ENCODE measurements at places on chromosomes 3 and 15. TPM values are rescaled to one million over a fixed set of nuclear protein-coding genes. Genes with fewer than 3 reads are reported as not detected.

DNA sequence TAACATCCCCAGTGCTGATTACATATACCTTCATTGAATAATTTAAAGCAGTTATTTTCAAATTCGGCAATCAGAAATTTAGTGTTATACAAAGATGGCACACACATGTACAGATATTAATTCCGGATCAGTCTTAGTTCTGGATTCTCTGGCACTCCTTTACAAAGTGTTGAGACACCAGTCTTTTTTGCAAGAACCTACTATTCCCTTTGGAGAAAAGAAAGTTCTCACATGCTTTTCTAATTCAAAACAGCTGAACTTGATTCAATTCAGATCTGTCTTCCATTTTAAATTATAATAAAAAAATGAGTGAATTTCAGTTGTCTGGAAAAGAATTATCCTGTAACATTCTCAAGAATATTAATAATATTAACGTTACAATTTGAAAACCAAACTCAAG is 20.4 kb downstream of the CCDC191 start:
- H3K36me3 ChIP-seq, result peaks cover 37% of the 10 kb centered on the region
- no peaks in the 10 kb centered on the region for H3K4me1 ChIP-seq
- H3K4me3 ChIP-seq, result no peak overlapping the region
- no peak for DNase-seq
- no peak overlapping the region for H3K27ac ChIP-seq

- H3K4me1 ChIP-seq, result no peaks in the 10 kb centered on the region
- H3K36me3 ChIP-seq, result no peaks in the 10 kb centered on the region
- H3K27me3 ChIP-seq, result no peaks in the 10 kb centered on the region
- no peak overlapping the region for H3K4me3 ChIP-seq
- no peak for DNase-seq
Observed at GRCh38 chr3:179929091-179929529, 107.6 kb downstream of the PEX5L start.

- H3K36me3 ChIP-seq, result no peaks in the 10 kb centered on the region
- no peaks in the 10 kb centered on the region for H3K27me3 ChIP-seq
- H3K27ac ChIP-seq, result no peak overlapping the region
- no peaks in the 10 kb centered on the region for H3K4me1 ChIP-seq
Observed at GRCh38 chr3:105334138-105334882, 32.4 kb upstream of the ALCAM start.

DNA sequence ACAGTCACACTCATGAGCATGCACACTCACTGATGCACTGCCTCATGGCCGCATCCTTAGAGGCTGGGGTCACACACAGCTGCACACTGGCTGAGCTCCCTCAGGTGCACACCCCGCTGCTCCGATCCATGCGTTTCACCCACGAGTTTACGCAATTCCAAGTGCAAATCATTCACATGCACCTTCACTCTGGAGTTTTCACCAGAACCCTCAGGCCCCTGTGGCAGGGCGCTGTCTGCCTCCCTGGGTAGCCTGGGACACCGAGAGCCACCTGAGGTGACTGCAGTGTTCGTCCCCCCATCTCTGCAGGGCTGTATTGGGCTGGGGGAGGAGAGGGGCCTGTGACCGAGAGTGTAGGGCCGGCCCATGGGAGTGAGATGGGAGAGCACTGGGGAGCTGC is 134.8 kb downstream of the FBLN2 start:
- H3K27ac ChIP-seq, result no peak overlapping the region
- H3K4me1 ChIP-seq, result no peaks in the 10 kb centered on the region
- no peaks in the 10 kb centered on the region for H3K36me3 ChIP-seq
- no peaks in the 10 kb centered on the region for H3K27me3 ChIP-seq

DNA sequence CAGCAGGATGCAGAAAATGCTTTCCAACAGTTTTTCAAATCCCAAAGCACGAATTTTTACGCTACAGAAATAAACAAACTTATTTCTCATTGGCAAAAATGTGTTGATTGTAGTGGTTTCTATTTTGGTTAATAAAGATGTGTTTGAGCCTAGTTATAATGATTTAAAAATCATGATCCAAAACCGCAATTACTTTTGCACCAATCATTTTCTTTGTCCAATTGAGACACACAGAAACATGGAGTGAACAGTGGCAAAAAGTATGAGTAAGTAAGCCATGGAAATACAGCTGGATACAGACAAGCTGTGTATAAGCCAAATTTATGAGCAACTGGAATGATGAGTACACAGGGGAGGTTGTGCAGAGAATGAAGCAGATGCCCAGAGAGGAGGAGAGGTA is 427.9 kb downstream of the NTRK3 start:
- H3K4me1 ChIP-seq, result no peaks in the 10 kb centered on the region
- H3K36me3 ChIP-seq, result no peaks in the 10 kb centered on the region
- no peak overlapping the region for H3K27ac ChIP-seq
- no peaks in the 10 kb centered on the region for H3K27me3 ChIP-seq
- no peak overlapping the region for H3K4me3 ChIP-seq

GRCh38 chr3:4687167-4687566 is 194.0 kb downstream of the ITPR1 start:
- H3K27ac ChIP-seq, result no peak overlapping the region
- peaks cover 82% of the 10 kb centered on the region for H3K36me3 ChIP-seq
- H3K4me1 ChIP-seq, result no peaks in the 10 kb centered on the region
- no peaks in the 10 kb centered on the region for H3K27me3 ChIP-seq
- no peak overlapping the region for H3K4me3 ChIP-seq

DNA sequence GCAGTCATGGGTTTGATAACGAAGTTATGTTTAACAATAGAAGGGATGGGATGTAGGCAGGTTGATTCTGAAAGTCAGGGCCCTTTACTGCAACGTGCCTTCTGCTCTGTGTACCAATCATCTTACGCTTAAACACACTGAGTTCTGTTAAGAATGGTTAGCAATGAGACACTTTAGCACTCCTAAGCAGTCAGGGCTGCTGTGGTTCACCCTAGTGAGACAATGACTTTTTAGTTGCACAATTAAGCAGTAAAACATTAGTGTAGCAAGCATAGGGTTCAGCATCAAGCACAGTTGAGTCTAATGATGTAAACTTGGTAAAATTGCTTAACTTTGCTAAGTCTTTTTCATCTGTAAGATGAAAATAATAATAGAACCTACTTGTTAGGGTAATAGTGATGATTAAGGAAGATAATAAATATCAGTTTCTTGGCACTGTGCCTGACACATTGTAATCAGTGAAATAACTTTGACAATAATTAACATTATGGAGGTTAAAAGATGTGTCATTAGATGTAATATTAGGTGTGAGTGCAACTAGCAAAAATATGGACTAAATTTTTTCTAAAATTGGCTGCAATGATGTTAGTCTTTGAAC is 484.2 kb upstream of the THBS1 start:
- no peaks in the 10 kb centered on the region for H3K27me3 ChIP-seq
- no peak for DNase-seq
- H3K27ac ChIP-seq, result no peak overlapping the region

DNA sequence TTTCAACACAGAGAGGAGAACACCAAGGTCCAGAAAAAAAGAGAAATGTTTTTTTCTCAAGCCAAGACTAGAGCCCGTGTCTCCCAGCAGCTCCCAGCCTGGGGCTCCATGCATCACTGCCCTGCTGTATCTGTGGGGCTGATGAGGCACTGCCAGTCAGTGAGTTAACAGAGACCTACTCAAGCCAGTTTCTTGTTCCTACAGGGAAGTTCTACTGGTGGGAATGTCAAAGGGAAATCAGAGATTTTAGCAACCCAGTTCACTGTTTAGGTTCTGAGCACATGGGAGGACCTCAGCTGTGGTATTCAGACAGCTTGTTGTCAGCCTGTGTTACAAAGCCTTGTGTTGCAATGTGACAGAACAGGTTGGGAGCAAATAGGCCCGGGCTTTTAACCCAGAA is 234.3 kb downstream of the TLE3 start:
- no peak overlapping the region for H3K27ac ChIP-seq
- no peaks in the 10 kb centered on the region for H3K4me1 ChIP-seq
- H3K36me3 ChIP-seq, result no peaks in the 10 kb centered on the region
- no peak overlapping the region for H3K4me3 ChIP-seq
- DNase-seq, result no peak

GRCh38 chr3:43363621-43364266 is 77.4 kb downstream of the SNRK start:
- H3K4me1 ChIP-seq, result peaks cover 24% of the 10 kb centered on the region
- no peak for DNase-seq
- H3K27ac ChIP-seq, result peak overlapping the region; percentile 44
- no peak overlapping the region for H3K4me3 ChIP-seq
- no peaks in the 10 kb centered on the region for H3K27me3 ChIP-seq

- H3K4me1 ChIP-seq, result no peaks in the 10 kb centered on the region
- H3K36me3 ChIP-seq, result no peaks in the 10 kb centered on the region
- no peaks in the 10 kb centered on the region for H3K27me3 ChIP-seq
- no peak overlapping the region for H3K27ac ChIP-seq
- H3K4me3 ChIP-seq, result no peak overlapping the region
Observed at GRCh38 chr3:72991522-72991921, 5.1 kb upstream of the PPP4R2 start.

DNA sequence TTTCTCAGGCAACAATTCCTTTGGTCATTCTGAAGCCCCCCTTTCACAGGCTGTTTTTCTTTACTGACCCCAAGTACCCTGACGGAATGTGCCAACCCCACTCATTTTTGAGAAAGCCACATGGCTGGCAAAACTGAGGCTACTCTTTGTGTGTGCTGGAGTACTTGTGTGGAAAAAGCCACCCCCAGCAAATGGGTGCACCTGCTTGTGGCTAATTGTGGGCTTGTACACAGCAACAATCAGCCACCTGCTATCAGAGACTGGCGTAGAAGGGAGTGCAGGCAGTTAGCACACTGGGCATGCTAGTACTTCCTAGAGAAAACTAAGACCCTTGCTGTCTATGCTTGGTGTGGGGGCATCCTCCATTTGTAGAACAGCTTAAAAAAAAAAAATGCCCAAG is 110.1 kb upstream of the LMOD3 start:
- no peak for DNase-seq
- peaks cover 73% of the 10 kb centered on the region for H3K4me1 ChIP-seq
- H3K4me3 ChIP-seq, result no peak overlapping the region
- no peaks in the 10 kb centered on the region for H3K36me3 ChIP-seq
- peak overlapping the region; percentile 57 for H3K27ac ChIP-seq

GRCh38 chr15:73378089-73378488 is 9.3 kb upstream of the HCN4 start:
- no peaks in the 10 kb centered on the region for H3K4me1 ChIP-seq
- no peak for DNase-seq
- H3K36me3 ChIP-seq, result no peaks in the 10 kb centered on the region
- H3K27me3 ChIP-seq, result no peaks in the 10 kb centered on the region

DNA sequence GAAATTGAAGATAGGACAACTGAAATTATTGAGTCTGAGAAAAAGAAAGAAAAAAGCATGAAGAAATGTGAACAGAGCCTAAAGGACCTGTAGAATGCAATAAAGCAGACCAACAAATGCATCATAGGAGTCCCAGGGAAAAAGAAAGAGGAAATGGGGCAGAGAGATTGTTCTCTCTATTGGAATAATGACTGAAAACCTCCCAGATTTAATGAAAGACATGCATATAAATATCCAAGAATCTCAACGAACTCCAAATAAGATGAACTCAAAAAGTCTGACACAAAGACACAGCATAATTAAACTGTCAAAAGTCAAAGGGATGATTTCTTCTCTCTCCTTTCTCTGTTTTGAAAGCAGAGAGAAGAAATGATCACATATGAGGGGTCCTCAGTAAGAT is 124.7 kb downstream of the MEX3B start:
- no peaks in the 10 kb centered on the region for H3K36me3 ChIP-seq
- no peak overlapping the region for H3K4me3 ChIP-seq
- no peaks in the 10 kb centered on the region for H3K27me3 ChIP-seq
- H3K27ac ChIP-seq, result no peak overlapping the region
- DNase-seq, result no peak

- H3K4me3 ChIP-seq, result no peak overlapping the region
- no peaks in the 10 kb centered on the region for H3K27me3 ChIP-seq
- DNase-seq, result no peak
- no peaks in the 10 kb centered on the region for H3K4me1 ChIP-seq
- H3K36me3 ChIP-seq, result peaks cover 5% of the 10 kb centered on the region
Observed at GRCh38 chr3:197858133-197858532, 67.1 kb downstream of the LRCH3 start.

DNA sequence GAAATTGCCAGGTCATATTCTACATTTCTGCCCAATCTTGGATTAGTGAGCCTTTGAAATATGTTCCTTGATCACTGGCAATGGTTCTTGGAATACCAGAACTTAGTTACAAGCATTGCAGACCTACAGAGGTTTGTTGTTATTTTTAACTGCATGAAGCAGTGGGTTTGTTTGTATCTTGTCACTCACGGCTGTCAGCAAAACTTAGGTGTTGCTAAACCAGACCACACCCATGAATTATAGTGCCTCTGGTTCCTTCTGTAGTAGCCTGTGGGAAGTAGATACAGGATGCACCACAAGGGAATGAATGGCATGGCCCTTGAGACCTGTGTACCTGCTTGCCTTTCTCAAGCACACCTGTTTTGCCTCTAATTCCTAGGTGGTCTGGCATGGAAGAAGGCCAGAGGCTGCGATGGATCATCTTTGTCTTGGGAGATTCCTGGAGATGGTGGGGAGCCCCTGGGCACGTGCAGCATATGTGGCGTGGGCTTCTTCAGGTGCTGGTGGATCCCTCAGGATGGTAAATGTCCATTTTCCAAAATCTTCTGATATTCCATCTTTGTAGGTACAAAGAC is 138.8 kb downstream of the SNRPN start:
- H3K36me3 ChIP-seq, result peaks cover 9% of the 10 kb centered on the region
- H3K27ac ChIP-seq, result no peak overlapping the region
- H3K4me3 ChIP-seq, result peak overlapping the region; percentile 8
- H3K27me3 ChIP-seq, result no peaks in the 10 kb centered on the region
- DNase-seq, result no peak

DNA sequence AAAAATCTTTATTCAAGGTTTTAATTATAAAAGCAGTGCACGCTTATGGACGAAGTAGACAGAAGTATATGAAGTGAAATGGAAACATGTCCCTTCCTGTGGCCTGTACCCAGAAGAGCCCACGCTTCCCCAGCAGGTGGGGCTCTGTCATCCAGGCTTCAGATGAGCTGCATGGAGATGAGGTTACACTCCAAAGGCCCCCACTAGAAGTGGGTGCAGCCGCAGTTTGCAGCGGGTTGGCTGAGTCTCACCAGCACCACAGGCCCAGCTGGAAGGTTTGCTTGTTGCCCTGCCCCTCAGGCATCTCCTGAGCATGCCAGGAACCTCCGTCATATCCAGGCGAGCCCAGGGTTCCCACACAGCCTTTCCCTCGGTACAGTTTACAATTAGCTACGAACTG is 33.1 kb downstream of the PRR20G start:
- H3K27ac ChIP-seq, result no peak overlapping the region
- no peaks in the 10 kb centered on the region for H3K27me3 ChIP-seq
- no peaks in the 10 kb centered on the region for H3K36me3 ChIP-seq
- no peak overlapping the region for H3K4me3 ChIP-seq
- no peak for DNase-seq

- H3K4me3 ChIP-seq, result no peak overlapping the region
- no peaks in the 10 kb centered on the region for H3K36me3 ChIP-seq
- H3K27me3 ChIP-seq, result no peaks in the 10 kb centered on the region
Observed at GRCh38 chr3:168517249-168518071, 421.7 kb upstream of the GOLIM4 start.

CD96 gene
- total RNA-seq, result 3.0 TPM

GPR176 gene
- total RNA-seq, result not detected

COL6A5 gene
- 0.26 TPM for total RNA-seq

CEP97 gene
- 3.0 TPM for total RNA-seq

CHRNA5 gene
- total RNA-seq, result 1.7 TPM

FRMD5 gene
- 0.19 TPM for total RNA-seq

EIF5A2 gene
- total RNA-seq, result 2.3 TPM
